ENCODE measurements at places on chromosomes 16 and 17. TPM values are rescaled to one million over a fixed set of nuclear protein-coding genes. Genes with fewer than 3 reads are reported as not detected.
A peak's percentile ranks its signal among the peaks of the same experiment; 100 is the strongest.

GRCh38 chr16:50847166-50847565 is 105.3 kb downstream of the CYLD start:
- no peak overlapping the region for H3K4me3 ChIP-seq
- H3K27me3 ChIP-seq: no peaks in the 10 kb centered on the region
- no peaks in the 10 kb centered on the region for H3K36me3 ChIP-seq
- DNase-seq: no peak
- H3K27ac ChIP-seq: no peak overlapping the region
- H3K4me1 ChIP-seq: no peaks in the 10 kb centered on the region

Gene CTRB1
- not detected for total RNA-seq

Gene GGT6
- total RNA-seq: 0.24 TPM

Gene FBXW10B
- total RNA-seq: 0.31 TPM

DNA sequence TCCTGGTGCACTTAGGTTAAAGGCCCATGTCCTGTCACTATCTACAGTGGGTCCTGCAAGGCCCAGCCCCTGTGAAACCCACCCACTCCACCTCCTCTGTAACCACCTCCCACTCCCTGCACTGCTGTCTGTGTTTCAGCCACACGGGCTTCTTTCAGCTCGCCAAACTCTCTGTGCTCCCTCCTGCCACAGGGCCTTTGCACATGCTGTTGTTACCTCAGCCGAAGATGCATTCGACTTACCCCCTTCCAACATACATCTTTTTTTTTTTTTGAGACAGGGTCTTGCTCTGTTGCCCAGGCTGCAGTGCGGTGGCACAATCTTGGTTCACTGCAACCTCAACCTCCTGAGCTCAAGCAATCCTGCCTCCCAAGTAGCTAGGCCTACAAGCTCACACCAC is 76.5 kb upstream of the RPL38 start:
- H3K36me3 ChIP-seq: no peaks in the 10 kb centered on the region
- no peak overlapping the region for H3K27ac ChIP-seq
- no peak for DNase-seq
- H3K4me3 ChIP-seq: no peak overlapping the region

Gene TMIGD1
- total RNA-seq: not detected

Gene NPIPB6
- not detected for total RNA-seq

GRCh38 chr17:40014375-40014980 is 762 bp upstream of the CSF3 start:
- no peak for DNase-seq
- H3K27ac ChIP-seq: no peak overlapping the region
- H3K4me1 ChIP-seq: peaks cover 24% of the 10 kb centered on the region

GRCh38 chr17:19540706-19541370 is 7.2 kb downstream of the SLC47A1 start:
- H3K4me1 ChIP-seq: no peaks in the 10 kb centered on the region
- no peaks in the 10 kb centered on the region for H3K36me3 ChIP-seq
- no peak overlapping the region for H3K27ac ChIP-seq
- peaks cover 7% of the 10 kb centered on the region for H3K27me3 ChIP-seq

GRCh38 chr16:88971371-88972097 is 5.5 kb downstream of the CBFA2T3 start:
- no peaks in the 10 kb centered on the region for H3K36me3 ChIP-seq
- no peak overlapping the region for H3K4me3 ChIP-seq
- no peak for DNase-seq
- H3K27me3 ChIP-seq: no peaks in the 10 kb centered on the region
- no peak overlapping the region for H3K27ac ChIP-seq

- H3K4me3 ChIP-seq: no peak overlapping the region
- H3K36me3 ChIP-seq: peaks cover 23% of the 10 kb centered on the region
- no peak for DNase-seq
- peaks cover 5% of the 10 kb centered on the region for H3K4me1 ChIP-seq
Measured at GRCh38 chr17:73194514-73195222, 1.8 kb downstream of the COG1 start.

Gene GDPD1
- 8.1 TPM for total RNA-seq

- no peak overlapping the region for H3K4me3 ChIP-seq
- H3K4me1 ChIP-seq: no peaks in the 10 kb centered on the region
- no peaks in the 10 kb centered on the region for H3K36me3 ChIP-seq
- H3K27me3 ChIP-seq: no peaks in the 10 kb centered on the region
- DNase-seq: no peak
Measured at GRCh38 chr17:61508912-61509311, 56.7 kb downstream of the TBX4 start.

DNA sequence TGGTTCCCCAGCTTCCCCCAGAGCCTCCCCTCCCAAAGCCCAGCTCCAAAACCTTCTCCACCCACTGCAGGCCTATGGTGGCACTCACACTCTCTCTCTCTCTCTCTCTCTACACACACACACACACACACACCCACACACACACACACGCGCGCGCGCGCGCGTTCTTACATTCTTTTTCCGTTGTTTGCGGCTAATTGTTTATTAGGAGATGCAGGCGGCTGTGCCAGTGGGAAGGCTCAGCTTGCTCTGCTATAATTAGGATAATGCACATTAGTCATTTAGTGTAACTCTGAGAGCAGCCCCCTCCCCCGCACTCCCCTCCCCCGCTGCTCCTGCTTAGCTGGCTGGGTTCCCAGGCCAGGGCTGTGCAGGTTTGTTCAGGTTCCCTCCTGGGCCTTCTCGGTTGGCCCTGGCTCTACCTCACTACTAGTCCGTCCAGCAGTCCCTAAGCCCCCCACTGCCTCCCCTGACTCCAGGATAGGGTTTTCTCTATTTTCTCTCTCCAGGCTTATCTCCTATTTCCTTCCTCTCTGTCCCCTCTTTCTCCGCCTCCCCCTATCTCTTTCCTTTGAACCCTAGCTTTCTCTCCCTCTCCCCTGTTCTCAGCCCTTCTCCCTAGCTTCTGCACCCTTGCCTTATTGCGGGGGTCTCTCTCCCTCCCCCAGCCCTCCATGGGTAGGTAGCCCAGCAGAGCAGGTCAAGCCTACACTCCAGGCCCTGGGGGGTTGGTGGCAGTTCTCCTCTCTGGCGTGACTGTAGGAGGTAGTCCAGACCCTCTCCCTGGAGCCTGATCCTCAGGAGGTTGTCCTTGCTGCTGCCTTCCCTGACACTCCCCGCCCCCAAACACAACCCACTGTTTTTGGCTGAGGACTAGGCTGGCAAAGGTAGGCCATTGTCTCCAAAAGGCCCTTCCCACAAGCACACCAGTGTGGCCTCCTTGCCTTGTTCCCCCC is 34.0 kb downstream of the TMEM132E start:
- no peaks in the 10 kb centered on the region for H3K36me3 ChIP-seq
- DNase-seq: peak; percentile 53
- H3K4me3 ChIP-seq: 0 out of 2 replicates have a peak overlapping the region, but pooled peaks have one; percentile 13
- no peak overlapping the region for H3K27ac ChIP-seq
- peaks cover 54% of the 10 kb centered on the region for H3K4me1 ChIP-seq
- 0 out of 2 replicates have a peak, but pooled peaks cover 4% of the 10 kb centered on the region for H3K27me3 ChIP-seq

- no peak overlapping the region for H3K4me3 ChIP-seq
- no peak overlapping the region for H3K27ac ChIP-seq
- no peaks in the 10 kb centered on the region for H3K36me3 ChIP-seq
- H3K27me3 ChIP-seq: no peaks in the 10 kb centered on the region
Measured at GRCh38 chr17:73011016-73011486, 81.4 kb downstream of the SLC39A11 start.

GRCh38 chr16:30710971-30711370 is 12.0 kb downstream of the SRCAP start:
- no peaks in the 10 kb centered on the region for H3K27me3 ChIP-seq
- H3K4me1 ChIP-seq: no peaks in the 10 kb centered on the region
- H3K27ac ChIP-seq: no peak overlapping the region
- no peak for DNase-seq
- no peak overlapping the region for H3K4me3 ChIP-seq

DNA sequence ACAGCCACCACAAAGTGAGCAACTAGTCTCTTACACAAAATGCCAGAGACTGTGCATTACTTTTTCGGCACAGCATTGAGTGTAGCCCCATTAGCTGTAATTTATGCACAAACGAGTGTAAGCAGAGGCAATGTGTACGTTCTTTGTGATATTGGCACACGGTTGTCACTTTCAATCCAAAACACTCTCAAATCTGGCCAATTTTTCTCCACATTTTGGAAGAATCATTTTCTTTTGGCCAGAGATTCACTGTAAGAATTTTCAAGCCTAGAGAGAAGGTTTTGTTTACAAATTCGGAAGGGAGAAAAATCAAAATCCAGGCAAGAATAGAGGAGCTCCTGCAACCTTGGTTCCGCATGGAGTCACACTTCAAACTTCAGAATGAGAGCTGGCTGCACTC is 15.4 kb upstream of the KIF2B start:
- no peak for DNase-seq
- no peaks in the 10 kb centered on the region for H3K4me1 ChIP-seq
- no peak overlapping the region for H3K27ac ChIP-seq
- H3K27me3 ChIP-seq: no peaks in the 10 kb centered on the region
- no peak overlapping the region for H3K4me3 ChIP-seq
- no peaks in the 10 kb centered on the region for H3K36me3 ChIP-seq

Gene TUFM
- 162 TPM for total RNA-seq

DNA sequence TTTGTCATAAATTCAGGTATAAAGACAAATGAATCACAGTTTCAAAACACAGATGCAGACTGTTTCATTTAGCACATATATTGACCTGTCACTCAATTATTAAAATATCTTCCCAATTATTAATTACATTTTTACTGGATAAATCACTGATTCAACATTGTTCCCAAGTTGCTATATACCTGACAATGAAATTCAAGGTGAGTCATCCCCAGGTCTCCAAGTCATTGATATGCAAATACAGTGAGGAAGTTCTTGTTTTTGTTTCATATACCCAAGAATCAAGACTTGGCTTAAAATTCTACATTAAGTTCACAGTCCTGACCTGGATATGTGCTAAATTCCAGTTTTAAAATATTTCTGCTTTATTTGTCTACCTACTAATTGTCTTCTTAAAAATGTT is 599.3 kb upstream of the PSMD7 start:
- H3K27me3 ChIP-seq: no peaks in the 10 kb centered on the region
- H3K27ac ChIP-seq: 0 out of 2 replicates have a peak overlapping the region, but pooled peaks have one; percentile 8
- no peaks in the 10 kb centered on the region for H3K36me3 ChIP-seq

DNA sequence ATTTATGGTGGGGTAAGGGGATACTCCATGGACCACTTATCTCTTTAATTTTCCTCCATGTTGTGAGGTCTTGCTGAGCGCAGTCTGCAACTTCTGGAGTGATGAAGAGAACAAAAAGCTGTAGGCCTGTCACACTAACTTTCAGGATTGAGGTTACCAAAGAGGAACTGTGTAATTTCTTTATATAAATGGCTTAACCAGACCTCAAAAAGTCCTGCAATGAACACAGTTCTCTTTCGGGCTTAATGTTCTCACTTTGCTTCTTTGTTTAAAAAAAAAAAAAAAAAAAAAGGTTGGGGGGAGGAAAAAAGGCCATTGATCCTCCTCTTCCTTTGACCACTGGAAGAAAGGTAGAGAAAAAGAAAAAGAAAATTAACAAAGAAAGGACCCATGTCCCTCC is 86.8 kb upstream of the SOX9 start:
- no peaks in the 10 kb centered on the region for H3K36me3 ChIP-seq
- DNase-seq: no peak

Gene CAPNS2
- 0.83 TPM for total RNA-seq

DNA sequence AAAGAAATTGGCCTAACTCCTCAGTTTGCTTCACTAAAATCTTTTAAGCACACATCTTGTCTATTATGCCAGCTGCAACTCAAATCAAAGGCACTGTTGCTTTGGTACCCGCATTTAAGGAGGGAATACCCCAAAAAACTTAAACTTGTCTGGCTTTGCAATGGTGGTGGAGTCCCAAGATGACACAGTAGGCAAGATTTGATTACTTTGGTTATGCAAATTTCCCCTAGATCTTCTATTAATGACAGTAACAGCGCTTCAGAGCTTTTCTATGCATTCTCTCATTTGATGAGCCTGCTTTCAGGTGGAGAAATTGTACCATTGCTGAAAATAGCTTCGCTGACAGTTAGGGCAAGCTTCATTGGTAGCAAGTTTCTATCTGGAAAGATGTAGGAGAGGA is 27.2 kb downstream of the WWOX start:
- no peaks in the 10 kb centered on the region for H3K36me3 ChIP-seq
- DNase-seq: no peak
- no peaks in the 10 kb centered on the region for H3K27me3 ChIP-seq
- no peaks in the 10 kb centered on the region for H3K4me1 ChIP-seq

- no peaks in the 10 kb centered on the region for H3K36me3 ChIP-seq
- H3K4me3 ChIP-seq: peak overlapping the region; percentile 55
- H3K27ac ChIP-seq: peak overlapping the region; percentile 96
- no peaks in the 10 kb centered on the region for H3K27me3 ChIP-seq
- peaks cover 37% of the 10 kb centered on the region for H3K4me1 ChIP-seq
Measured at GRCh38 chr16:53098526-53099317, 43.9 kb downstream of the CHD9 start.

GRCh38 chr16:20865420-20866131 is 34.6 kb downstream of the DCUN1D3 start:
- H3K4me3 ChIP-seq: no peak overlapping the region
- H3K36me3 ChIP-seq: no peaks in the 10 kb centered on the region
- H3K27ac ChIP-seq: peak overlapping the region; percentile 30
- peaks cover 24% of the 10 kb centered on the region for H3K4me1 ChIP-seq
- H3K27me3 ChIP-seq: no peaks in the 10 kb centered on the region

GRCh38 chr17:72259922-72260321 is 139.1 kb downstream of the SOX9 start:
- no peaks in the 10 kb centered on the region for H3K27me3 ChIP-seq
- H3K4me1 ChIP-seq: peaks cover 5% of the 10 kb centered on the region
- H3K4me3 ChIP-seq: no peak overlapping the region
- DNase-seq: no peak
- no peaks in the 10 kb centered on the region for H3K36me3 ChIP-seq
- no peak overlapping the region for H3K27ac ChIP-seq

GRCh38 chr16:88423448-88423850 is 29.6 kb upstream of the ZFPM1 start:
- no peak for DNase-seq
- H3K27ac ChIP-seq: no peak overlapping the region
- no peaks in the 10 kb centered on the region for H3K4me1 ChIP-seq
- H3K36me3 ChIP-seq: no peaks in the 10 kb centered on the region

- peaks cover 4% of the 10 kb centered on the region for H3K36me3 ChIP-seq
- H3K4me1 ChIP-seq: no peaks in the 10 kb centered on the region
- H3K27ac ChIP-seq: no peak overlapping the region
- H3K27me3 ChIP-seq: no peaks in the 10 kb centered on the region
- DNase-seq: no peak
- no peak overlapping the region for H3K4me3 ChIP-seq
Measured at GRCh38 chr16:49940464-49941224, 84.4 kb upstream of the CNEP1R1 start.

DNA sequence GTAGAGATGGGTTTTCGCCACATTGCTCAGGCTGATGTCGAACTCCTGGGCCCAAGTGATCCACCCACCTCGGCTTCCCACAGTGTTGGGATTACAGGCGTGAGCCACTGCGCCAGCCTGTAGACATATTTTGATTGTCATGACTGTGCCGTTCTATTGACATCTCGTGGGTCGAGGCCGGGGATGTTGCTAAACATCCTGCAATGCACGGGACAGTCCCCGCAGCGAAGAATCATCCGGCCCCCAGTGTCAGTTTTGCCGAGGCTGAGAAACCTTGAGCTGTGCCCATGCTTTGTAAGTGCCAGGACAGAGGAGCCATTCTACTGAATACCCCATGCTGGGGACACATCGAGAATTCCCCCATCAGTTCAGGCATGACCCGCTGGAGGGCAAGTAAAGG is 69.1 kb upstream of the GSE1 start:
- no peak overlapping the region for H3K27ac ChIP-seq
- no peaks in the 10 kb centered on the region for H3K27me3 ChIP-seq
- no peaks in the 10 kb centered on the region for H3K4me1 ChIP-seq
- no peaks in the 10 kb centered on the region for H3K36me3 ChIP-seq

Measured in GM23338 (cell line).